Colonic mucosa (tissue), 4 donors: ENCODE measurements at places on chromosomes 2 and 18. TPM values are rescaled to one million over a fixed set of nuclear protein-coding genes. Genes with fewer than 3 reads are reported as not detected.

DNA sequence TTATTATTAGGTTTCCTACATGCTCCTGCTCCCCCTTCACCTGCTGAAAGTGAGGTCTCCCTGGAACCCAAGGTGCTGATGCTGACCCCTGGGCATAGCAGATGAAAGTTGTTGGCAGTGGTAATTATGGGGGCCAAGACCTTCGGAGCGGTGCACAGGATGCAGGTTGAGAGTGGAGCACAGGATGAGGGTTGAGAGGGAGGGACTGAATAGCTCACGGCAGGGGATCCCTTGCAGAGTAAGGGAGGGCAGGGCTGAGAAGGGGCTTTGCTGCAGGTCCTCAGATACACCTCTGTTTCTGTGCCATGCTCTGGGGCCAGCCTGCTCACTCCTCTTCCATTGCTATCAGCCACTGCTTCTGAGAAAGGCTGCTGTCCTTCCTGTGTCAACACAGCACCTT, 163.3 kb downstream of the FHOD3 start:
- no peak for DNase-seq

CYB5A gene
- 107 TPM for total RNA-seq

DNA sequence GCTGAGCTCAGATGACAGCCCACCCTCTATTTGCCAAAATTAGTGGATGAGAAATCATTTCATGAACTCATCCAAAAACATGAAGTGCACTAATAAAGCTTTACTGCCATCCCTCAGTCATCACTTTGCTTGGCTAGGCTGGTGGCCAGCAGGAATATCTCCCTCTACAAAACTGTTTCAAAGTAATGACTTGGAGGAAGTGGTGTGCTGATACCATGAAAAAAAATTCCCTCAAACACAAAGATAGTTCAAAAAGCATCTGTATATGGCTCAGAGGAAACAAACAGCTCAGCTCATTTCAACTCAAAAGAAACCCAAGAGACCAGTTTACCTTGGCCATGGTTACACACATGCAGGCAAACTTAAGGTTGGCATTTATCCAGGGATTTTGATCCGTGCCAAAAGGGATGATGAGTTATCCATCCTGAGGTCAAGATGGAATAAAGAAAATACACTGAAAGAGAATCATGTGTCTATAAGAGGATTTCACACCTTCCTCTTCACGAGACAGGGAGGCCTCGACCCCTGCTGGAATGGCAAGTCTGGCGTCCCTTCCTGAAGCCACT, 18.4 kb upstream of the WIPF1 start:
- no peak for DNase-seq

- DNase-seq, result no peak
These were observed 127.9 kb downstream of the SH3RF3 start for GRCh38 chr2:109256921-109257320.

EFEMP1 gene
- 25.2 TPM for total RNA-seq

LYPD1 gene
- total RNA-seq, result 0.66 TPM

NFATC1 gene
- 4.3 TPM for total RNA-seq

DNA sequence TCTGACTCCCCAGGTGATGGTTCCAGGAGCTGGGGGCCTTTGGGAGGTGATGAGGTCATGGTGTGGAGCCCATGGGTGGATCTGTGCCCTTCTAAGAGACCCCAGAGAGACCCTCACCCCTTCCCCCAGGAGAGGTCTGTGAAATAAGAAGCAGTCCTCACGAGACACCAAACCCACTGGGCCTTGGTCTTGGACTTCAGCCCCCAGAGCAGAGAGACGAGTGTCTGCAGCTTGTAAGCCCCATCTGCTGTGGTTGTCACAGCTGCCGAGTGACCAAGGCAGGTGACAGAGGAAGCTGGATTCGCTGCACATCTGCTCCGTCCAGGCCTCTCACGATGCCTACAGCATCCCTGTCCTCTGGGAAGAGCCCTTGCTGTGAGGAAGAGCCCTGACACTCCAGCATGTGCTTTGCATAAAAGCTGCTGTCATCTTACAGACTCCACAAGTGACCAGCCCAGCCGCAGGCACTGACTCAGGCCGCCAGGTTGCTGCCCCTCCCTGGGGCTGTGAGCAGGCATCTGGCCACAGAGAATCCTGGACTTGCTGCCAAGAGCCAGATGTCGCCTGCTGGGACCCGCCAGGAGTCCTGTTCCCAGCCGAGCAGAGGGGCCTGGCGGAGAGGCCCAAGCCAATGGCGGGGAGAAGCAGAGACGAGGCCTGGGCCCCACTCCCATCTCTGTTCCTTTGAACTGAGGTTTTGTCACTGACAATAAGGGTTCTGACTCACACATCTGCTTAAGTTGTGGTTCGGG, 150.8 kb downstream of the PXDN start:
- DNase-seq, result no peak

DNA sequence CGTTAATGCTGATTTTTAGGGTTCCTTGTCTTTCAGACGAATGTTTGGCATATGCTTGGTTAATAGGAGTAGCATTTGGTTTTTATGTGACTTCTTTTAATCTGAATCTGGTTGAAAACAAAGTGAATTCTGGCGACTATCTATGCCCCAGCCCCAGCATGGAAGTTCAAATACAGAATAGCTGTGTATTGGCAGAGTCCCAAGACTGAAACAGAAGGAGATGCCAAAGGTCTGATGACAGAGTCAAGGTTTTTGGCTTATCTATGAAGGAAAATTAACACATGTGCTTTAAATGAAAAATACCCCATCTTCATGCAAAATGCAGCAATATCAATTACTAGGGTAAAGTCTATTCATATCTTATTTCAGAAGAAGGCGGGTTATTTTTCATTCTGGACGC, 734.8 kb upstream of the NXPH2 start:
- no peak for DNase-seq

SLC16A14 gene
- total RNA-seq, result 5.3 TPM

CYBRD1 gene
- 35.6 TPM for total RNA-seq

EGR4 gene
- total RNA-seq, result not detected

GAL3ST2 gene
- total RNA-seq, result 70.2 TPM

DNA sequence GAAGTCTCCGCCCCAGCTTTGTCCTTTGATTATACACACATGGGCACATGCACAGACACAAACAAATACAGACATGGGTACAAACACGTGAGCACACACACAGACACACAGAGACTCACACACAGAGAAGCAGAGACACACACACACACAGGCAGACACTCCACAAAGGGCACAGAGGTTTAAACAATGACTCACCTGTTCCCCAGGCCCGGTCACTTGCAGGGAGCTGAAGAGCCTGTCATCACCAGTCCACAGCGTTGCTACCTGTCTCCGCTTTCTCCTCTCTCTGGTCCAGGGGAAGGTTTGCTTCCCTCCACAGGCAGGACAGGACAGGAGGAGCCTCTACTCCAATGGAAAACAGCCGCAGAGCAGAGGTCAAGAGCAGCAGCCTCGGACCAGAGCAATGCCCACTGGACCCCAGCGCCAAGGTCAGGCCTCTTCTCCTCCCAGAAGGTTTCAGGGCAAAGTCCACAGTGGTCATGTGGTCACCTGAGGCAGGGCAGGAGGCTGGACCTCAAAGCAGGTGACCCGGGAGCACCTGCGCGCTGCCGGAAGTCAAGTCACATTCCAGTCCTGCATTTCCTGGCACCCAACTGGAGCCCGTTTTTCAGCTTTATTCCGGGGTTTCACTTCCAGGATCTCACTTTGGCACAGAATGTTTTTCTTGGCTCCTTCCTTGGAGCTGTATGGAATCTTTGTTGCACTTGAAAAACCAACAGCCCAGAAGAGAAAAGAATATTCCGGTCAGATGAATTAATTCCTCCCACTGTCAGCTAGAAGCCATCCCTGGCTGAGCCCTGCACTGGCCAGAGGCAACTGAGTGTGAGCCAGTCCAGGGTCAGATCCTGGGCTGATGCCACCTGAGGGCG, at the start of gene RAB17:
Gene RAB17, minus strand, starts transcription at position 463 of the 869 bp plus-strand sequence. CDS start 4,580 bp downstream, outside the sequence.
- DNase-seq, result peak; percentile 91

GPR35 gene
- total RNA-seq, result 92.2 TPM

DNA sequence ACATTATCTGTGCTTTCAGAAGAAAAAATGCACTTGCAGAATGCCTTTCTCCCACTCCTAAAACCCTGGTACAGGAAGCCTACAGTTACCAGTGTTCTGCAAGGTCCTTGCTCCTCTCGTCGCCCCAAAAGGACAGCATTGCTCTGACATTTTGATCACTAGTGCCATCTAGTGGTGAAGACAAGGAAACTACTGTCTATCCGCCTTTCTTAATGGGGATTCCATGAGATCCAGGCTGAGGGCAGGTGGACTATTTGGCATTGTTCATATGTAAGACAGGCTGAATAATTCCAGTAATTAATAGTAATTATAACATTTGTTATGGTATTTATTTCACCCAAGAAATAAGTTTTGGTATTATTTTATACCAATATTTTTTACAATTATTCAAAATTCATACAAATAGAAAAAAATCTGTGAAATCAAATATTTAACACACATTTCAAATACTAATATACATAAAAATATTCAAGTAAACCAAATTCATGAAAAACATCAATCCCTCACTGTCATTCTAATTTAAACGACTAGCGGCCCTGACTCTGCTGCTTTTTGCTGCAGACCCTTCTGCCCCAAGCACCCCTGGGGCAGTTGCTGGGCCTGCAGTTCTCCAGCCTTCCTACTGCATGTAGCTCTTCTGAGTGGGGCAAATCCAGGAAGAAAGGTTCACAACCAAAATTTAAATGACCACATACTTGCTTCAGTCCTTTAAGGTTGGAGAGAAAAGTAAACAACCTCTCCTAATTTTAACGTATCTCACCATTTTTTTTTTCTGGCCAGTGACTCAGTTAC, 19.0 kb downstream of the TPGS2 start:
- DNase-seq, result no peak

DNA sequence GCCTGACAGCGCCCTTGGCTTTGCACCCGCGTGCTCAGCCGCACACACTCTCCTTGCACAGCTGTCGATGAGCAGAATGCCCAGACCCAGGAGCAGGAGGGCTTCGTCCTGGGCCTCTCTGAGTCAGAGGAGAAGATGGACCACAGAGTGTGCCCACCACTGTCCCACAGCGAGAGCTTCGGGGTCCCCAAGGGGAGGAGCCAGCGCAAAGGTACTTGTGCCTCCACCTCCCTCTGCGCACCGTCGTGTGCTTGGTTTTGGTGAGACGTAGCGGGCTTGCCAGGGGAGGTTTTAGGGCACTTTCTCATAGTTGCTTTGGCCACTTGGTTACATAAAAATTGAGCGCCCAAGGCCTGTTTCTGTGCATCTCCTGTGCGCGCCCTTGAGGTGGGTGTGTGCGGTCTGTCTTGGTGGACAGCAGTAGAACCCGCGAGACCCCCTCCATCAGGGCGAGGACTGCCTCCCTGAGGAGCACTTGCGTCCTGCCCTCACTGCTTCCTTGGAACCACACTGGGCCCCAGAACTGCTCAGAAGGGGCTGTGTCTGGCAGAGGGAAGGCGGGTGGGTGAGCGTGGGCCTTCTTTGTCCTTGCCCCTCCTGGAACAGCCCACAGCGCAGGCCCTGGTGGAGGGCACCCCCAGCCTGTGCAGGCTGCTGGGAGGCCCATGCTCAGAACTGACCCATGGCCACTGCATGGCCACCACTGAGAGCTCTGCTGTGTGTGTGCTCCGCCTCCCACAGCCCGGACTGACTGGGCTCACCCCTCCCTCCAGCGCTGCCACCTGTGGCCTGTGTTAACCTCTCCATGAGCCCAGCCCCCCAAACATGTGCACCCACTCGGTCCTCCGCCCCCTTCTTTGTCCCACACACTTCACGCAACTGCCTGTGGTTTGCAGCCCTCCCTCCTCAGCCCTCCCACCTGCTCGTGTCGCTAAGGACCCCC, 95.9 kb downstream of the DGKD start:
- DNase-seq, result no peak

SYT4 gene
- total RNA-seq, result 0.47 TPM

DNA sequence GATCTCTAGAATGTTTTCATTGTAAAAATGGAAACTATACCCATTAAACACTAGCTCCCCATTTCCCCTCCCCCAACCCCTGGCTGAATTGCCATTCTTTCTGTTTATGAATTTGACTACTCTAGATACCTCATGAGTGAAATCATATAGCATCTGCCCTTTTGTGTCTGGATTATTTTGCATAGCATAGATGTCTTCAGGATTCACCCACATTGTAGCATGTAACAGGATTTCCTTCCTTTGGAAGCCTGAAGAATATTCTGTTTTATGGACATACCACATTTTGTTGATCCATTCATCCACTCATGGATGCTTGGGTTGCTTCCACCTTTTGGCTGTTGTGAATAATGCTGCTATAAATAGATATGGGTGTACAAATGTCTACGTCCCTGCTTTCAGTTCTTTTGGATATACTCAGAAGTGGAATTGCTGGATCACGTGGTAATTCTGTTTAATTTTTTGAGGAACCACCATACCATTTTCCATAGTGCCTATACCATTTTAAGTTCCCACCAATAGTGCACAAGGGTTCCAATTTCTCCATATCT, 7.7 kb upstream of the ASB1 start:
- no peak for DNase-seq

CHRND gene
- total RNA-seq, result not detected

CNGA3 gene
- 0.20 TPM for total RNA-seq

FEV gene
- total RNA-seq, result 2.9 TPM

DNA sequence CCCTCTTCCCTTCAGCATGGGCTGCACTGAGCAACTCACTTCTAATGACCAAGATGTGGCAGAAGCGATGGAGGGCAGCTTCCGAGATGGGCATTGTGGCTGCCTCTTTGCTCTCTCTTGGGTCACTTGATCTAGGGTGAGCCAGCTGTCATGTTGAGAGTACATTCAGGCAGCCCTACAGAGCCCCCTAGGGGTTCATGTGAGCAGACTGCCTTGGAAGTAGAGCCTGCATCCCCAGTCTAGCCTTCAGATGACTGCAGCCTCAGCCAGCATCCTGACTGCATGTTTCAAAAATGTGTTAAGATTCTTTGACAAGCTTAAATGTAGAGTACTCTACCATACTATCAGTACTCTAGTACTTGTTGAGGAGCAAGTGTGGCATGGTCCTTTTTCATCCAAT, 143.9 kb downstream of the NCK2 start:
- DNase-seq, result no peak

CYP27C1 gene
- total RNA-seq, result 0.19 TPM

DPY30 gene
- total RNA-seq, result 57.1 TPM

CRYGD gene
- total RNA-seq, result not detected

MAT2A gene
- total RNA-seq, result 156 TPM

ALLC gene
- not detected for total RNA-seq

- DNase-seq, result no peak
These were observed 183.7 kb downstream of the LRRTM1 start for GRCh38 chr2:80120866-80121265.

GPR17 gene
- total RNA-seq, result 0.20 TPM

DNA sequence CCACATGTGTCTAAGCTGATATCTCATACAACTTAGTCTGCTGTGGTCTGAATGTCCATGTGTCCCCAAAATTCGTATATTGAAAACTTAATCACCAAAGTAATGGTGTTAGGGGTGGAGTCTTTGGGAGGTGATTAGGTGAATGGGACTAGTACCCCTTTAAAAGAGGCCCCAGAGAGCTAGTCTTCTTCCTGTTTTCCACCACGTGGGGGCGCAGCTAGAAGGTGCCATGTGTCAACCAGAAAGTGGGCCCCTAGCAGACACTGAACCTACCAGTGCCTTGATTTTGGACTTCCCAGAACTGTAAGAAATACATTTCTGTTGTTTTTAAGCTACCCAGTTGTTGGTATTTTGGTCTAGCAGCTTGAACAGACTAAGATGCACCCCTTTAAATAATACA, 86.6 kb downstream of the ASB1 start:
- peak; percentile 30 for DNase-seq
